ENCODE measurements at places on chromosomes 16 and 17.

- DNase-seq = peak; percentile 78
These were observed at the start of gene RAP1GAP2 for GRCh38 chr17:2796164-2797125. RAP1GAP2 (plus strand) TSS chr17:2796438; CDS start chr17:2796528, 90 bp downstream.

- no peak for DNase-seq
These were observed 10.3 kb upstream of the CDIPT start for GRCh38 chr16:29873319-29873718.

GRCh38 chr16:21162661-21163151 is 4.2 kb downstream of the LDAF1 start:
- DNase-seq = no peak

GRCh38 chr17:77455111-77455890 is 314.5 kb downstream of the SEC14L1 start:
- DNase-seq = peak; percentile 72

GRCh38 chr16:19812986-19813385 is 71.7 kb downstream of the GPRC5B start:
- DNase-seq = no peak

- no peak for DNase-seq
These were observed 13.0 kb downstream of the MGRN1 start for GRCh38 chr16:4637501-4638166.

DNA sequence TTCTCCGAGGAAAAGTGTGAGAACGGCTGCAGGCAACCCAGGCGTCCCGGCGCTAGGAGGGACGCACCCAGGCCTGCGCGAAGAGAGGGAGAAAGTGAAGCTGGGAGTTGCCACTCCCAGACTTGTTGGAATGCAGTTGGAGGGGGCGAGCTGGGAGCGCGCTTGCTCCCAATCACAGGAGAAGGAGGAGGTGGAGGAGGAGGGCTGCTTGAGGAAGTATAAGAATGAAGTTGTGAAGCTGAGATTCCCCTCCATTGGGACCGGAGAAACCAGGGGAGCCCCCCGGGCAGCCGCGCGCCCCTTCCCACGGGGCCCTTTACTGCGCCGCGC is at the start of gene ERBB2:
Gene ERBB2, plus strand, starts transcription at position 247 of the 330 bp plus-strand sequence. CDS start 175 bp downstream, outside the sequence.
- no peak for DNase-seq

- DNase-seq = peak; percentile 14
These were observed 1.7 kb downstream of the MYOCD start for GRCh38 chr17:12667299-12667958.

DNA sequence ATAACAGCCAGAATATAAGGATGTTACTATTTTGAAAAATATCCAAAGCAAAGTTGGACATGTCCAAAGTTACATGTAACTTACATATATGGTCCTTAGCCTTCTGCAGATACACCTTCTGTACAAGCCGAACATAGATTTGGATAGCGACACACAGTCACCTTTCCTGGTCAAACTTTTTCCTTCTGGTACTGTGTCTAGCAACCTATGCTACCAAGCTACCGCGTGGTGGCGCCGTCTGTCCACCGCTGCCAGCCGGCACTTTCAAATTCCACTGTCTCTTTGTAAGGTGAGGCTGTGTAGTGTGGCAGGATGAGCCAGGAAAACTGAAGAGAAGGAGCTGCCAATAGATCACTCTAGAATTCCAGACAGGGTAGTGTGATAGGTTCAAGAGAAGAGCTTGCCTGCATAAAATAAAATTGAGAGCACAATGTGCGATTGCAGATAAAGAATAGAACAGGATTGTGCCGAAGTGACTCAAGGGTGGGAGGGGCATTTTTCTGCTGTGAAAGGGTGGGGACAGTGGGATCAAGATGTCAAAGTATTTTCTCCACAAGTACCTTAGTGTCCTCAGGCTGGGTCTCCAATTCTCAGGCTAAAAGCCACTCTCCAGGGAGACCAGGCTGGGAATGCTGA is 366.9 kb downstream of the SLC39A11 start:
- DNase-seq = peak; percentile 68

- DNase-seq = peak; percentile 98
These were observed 1.3 kb upstream of the IRX5 start for GRCh38 chr16:54929090-54930004.

GRCh38 chr16:12519986-12520385 is 283.7 kb downstream of the CPPED1 start:
- DNase-seq = no peak

GRCh38 chr17:27523712-27524111 is 67.5 kb downstream of the KSR1 start:
- DNase-seq = peak; percentile 39

DNA sequence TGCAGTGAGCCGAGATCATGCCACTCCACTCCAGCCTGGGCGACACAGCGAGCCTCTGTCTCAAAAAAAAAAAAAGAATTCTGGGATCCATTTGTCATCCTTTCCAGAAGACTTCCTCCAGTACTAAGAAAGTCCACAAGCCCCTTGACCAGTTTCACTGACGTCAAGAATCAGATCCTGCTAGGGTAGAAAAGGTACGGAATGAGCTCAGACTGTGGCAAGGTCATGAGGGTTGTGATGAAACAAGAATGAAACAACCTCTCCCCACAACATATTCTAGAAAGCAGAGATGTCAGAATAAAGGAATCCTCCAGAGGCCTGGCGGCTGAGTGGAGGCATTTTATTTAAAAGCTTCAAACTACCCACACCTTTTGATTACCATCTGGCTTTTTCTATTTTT is 29.9 kb downstream of the TRAF4 start:
- DNase-seq = peak; percentile 17

DNA sequence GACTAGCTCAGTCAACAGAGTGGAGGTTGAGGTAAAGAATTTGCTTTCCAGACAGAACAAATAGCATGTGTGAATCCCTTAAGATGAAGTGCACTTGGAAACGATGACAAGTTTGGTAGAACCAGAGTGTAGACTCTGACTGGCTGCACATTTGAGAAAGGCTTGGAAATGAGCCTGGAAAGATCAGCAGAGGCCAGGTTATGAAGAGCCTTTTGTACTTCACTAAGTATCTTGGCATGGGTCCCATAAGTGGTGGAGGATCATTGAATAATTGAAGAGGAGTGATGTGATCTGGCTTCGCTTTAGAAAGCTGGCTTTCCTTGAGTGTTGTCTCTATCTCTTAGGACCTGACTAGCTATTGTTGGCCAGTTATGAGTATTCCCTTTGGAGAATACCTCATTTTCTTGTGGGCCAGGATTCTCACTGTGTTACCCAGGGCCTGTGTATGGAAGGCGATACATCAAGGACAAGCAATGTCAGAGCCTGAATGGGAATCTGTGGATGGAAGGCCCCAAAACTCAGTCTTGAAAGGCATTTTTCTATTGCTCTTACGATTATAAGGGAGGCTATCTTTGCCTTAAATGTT is 329.8 kb downstream of the UTP18 start:
- DNase-seq = no peak

- DNase-seq = peak; percentile 66
These were observed 5.6 kb downstream of the POLG2 start for GRCh38 chr17:64491034-64491860.

DNA sequence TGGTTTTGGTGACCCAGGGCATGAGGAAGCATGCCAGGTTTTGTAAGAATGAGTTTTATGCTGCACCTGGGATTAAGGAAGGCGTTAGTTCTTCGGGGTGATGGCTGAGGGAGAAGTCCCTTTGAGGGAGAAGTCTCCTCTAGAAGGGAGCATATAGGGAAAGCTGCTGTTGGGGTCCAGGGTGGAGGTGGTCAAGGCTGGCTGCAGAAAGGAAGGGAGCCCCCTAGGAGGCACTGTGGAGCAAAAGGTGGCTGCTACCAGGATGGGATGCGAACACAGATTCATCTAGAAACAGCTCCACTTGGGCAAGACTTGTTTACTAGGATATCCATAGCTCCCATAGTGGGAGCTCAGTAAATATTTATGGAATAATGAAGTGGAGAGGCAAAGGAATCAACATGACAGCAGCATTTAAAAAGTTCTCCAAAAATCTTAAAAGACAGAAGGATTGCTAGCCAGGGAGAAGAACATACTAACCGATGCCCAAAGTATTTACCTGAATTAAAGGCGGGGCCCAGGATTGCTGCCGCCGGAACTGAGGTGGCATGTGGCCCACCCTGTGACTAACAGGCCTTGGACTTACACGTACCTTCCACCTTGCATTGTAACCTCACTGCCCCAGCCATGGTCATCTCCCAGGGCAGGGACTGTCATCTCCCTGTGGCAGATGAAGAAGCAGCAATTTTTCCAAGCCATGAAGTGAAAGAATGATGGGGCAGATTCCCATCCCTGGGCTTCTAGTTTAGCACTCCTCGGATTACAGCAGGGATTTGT is 7.1 kb upstream of the LPCAT2 start:
- no peak for DNase-seq

GRCh38 chr16:30025574-30025973 is 2.6 kb downstream of the C16orf92 start:
- DNase-seq = no peak

- DNase-seq = no peak
These were observed 267.7 kb downstream of the FTO start for GRCh38 chr16:53971616-53972015.

- DNase-seq = no peak
These were observed 35.0 kb upstream of the HSBP1 start for GRCh38 chr16:83772806-83773205.
